IMR-90 (cell line): ENCODE measurements at places on chromosomes 12 and 14. TPM values are rescaled to one million over a fixed set of nuclear protein-coding genes. Genes with fewer than 3 reads are reported as not detected.

GRCh38 chr12:99598785-99599184 is 48.8 kb upstream of the GARIN6 start:
- no peak for DNase-seq

- no peak for DNase-seq
These were observed 25.5 kb downstream of the EP400 start for GRCh38 chr12:131975228-131975627.

DNA sequence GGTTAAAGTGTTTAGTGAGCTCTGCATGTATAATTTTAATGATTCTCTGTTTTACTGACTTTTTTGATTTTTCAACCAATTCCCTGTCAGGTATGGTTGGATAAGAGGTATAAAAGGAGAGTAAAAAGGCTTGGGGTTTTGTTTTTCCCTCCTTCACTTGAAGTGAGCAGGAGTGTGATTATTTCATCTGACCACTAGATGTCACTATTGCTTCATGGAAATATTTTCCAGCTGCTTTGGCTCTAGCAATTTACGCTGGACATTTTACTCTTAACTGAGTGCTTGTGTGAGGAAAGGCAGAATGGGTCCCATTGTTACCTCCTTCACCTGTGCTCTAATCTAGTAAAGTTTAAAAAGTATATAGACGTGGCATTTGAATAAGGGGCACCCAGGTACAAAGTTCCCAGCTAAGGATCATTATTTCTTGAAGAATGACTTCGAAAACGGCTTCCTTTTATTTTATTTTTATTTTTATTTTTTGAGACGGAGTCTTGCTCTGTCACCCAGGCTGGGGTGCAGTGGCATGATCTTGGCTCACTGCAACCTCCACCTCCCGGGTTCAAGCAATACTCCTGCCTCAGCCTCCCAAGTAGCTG is 66.5 kb downstream of the TBC1D30 start:
- peak; percentile 70 for DNase-seq

GRCh38 chr12:57738661-57739237 is at the start of gene AGAP2:
AGAP2 (minus strand) TSS chr12:57738742; CDS start chr12:57738246, 496 bp downstream.
- no peak for DNase-seq

DNA sequence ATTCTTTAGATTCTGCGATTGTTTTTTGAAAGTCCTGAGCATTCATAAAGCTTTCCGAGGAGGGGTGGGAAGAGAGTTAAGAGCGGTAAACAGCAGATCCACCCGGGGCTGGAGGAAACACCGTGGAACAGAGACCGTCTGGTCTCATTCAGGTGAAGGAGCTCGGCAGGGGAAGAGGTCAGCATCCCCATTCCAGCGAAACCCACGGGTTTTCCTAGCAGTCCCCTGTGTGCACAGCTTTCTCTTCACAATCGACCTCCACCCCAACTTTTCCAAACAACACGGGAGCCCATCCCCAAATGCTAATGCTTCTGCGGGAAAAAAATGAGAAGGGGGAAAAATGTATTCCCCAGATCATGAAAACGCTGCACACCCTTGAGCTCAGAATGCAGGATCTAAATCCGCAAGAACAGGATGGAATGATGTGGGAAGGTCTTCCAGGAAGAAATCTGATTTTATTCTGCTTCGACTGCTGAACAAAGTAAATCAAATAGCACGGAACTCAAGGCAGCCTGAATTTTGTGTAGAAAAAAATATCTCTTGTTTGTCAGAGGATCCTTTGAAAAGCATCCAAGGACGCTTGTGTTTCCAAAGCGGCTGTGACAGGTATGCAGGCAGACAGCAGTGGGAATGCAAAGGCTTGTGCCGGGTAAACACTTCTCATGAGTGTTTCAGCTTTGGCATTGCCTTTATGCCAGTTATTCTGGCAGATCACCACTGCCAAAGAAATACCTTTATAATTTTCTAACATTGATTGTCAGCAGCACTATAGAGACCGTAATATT is 128.8 kb downstream of the NDUFA12 start:
- DNase-seq = no peak

GRCh38 chr12:69648476-69648875 is 37.8 kb upstream of the LRRC10 start:
- DNase-seq = peak; percentile 96

DNA sequence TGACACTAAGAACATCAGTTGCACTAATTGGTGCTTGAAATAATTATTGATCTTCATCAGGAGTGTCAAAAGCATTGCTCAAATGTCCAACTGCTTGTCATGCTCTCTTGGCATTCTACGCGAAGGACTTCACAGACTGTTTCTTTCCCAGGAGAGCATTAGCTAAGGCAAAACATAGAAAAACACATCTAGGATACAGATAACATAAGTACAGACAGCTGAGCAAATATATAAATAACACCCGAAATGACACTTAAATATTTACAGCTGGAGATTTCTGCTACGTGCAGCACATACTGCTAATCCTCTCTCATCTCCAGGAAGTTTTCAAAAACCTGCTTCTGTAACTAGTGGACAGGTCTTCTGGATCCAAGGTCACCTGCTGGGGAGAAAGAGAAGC is 120.0 kb upstream of the PRMT8 start:
- no peak for DNase-seq

- DNase-seq = peak; percentile 36
These were observed 255.3 kb downstream of the AEBP2 start for GRCh38 chr12:19694627-19695026.

DNA sequence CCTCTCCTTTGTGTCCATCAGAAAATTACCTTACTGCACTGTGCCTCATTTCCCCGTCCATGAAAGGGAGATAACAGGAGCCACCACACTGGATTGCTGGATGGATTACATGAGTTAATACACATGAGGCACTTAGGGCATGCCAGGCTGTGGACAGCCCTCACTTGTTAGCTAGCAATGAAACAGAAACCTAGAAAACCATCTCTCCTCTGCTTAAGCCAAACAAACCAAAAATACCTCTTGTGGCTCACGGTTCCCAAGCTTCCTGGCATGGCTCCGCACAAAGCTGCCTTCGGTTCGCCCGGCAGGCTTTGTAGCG is 660 bp upstream of the HCFC2 start:
- peak; percentile 61 for DNase-seq

GRCh38 chr14:54147282-54147681 is 190.7 kb upstream of the BMP4 start:
- DNase-seq = peak; percentile 12

- DNase-seq = no peak
These were observed 56.4 kb upstream of the RERGL start for GRCh38 chr12:18146363-18146762.

DNA sequence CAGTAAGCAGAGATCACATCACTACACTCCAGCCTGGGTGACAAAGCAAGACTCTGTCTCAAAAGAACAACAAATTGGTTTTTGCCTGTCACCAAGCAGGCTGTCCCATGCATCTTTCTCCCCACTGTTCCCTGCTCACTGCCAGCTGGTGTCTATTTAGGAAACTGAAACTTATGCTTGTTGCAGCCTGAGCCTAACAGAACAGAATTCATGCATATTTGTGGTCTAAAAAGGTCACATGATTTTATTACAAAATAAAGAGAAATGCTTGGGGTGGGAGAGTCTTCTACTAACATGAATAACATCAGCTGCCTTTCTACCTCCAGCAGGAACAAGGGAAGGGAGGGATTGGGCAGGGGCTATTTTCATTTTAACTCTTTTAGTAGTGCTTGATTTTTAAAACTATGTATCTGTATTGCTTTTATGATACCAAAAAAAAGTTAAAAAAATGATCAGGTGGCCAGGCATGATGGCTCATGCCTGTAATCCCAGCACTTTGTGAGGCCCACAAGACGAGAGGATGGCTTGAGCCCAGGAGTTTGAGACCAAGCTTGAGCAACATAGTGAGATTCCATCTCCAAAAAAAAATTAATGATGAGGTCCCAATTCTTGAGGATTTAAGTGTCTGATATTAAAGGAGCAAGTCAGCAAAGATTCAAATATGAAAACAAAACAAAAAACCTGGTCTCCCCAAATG is 923 bp downstream of the STAT2 start:
- DNase-seq = peak; percentile 87

DHH gene
- 0.01 and 0.07 TPM in 2 replicates for polyA plus RNA-seq

HOXC5 gene
- not detected in 2 replicates for polyA plus RNA-seq

RD3L gene
- polyA plus RNA-seq = not detected in 2 replicates

PTPRO gene
- polyA plus RNA-seq = 0.03 TPM in 1 of 2 replicates, not detected in the other

HAL gene
- 0.02 TPM in 1 of 2 replicates, not detected in the other for polyA plus RNA-seq
